ENCODE measurements at places on chromosomes 4 and X.

- no peak for DNase-seq
Measured at GRCh38 chrX:133973704-133974103, 11.7 kb downstream of the GPC3 start.

- no peak for DNase-seq
Measured at GRCh38 chr4:158945529-158946108, 157.3 kb upstream of the RAPGEF2 start.

GRCh38 chr4:70833675-70834074, 6.0 kb downstream of the GRSF1 start:
- no peak for DNase-seq

DNA sequence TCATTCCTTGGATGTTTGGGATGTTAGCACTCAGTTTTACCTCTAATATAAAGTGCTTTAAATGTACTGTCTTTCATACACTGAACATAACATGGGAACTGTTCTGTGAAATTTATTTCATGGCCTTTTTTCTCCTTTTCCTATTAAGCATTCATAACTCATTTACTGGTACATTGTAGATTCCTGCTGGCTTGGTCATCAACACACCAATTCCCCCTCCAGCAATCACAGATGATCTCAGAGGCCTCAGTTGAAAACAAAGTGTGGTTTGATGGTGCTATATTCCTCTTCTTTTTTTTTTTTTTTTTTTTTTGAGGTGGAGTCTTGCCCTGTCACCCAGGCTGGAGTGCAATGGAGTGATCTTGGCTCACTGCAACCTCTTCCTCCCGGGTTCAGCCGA, 61.9 kb upstream of the FAM47B start:
- DNase-seq = no peak

GRCh38 chrX:130561930-130562329, 160.1 kb downstream of the RBMX2 start:
- no peak for DNase-seq
